Activated naive CD4-positive, alpha-beta T cell treated with anti-CD3 and anti-CD28 coated beads, Interleukin-2, amount 50 U/mL, for 72 hours (primary cell): ENCODE measurements at places on chromosomes 7 and 10.

DNA sequence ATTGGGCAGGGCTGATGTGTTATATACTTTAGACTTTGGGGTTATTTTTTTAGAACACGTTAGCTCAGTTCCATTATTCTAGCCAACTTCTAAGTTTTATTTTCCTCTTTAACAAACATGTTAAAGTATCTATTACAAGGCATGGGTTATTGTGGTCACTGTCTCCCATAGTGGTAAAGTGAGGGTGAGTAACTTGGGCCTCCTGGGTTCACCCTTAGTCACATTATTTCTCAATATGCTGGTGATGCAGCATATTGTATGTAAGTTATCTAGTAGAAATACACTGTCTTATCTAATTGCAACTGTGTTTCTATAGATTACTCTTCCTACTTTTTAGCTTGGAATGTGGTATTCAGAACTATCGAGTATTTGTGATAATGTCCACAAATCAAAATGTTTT lies 65.9 kb downstream of the BBS9 start:
- DNase-seq: no peak

GRCh38 chr10:73379064-73379748 lies 20.5 kb upstream of the CFAP70 start:
- DNase-seq: no peak

DNA sequence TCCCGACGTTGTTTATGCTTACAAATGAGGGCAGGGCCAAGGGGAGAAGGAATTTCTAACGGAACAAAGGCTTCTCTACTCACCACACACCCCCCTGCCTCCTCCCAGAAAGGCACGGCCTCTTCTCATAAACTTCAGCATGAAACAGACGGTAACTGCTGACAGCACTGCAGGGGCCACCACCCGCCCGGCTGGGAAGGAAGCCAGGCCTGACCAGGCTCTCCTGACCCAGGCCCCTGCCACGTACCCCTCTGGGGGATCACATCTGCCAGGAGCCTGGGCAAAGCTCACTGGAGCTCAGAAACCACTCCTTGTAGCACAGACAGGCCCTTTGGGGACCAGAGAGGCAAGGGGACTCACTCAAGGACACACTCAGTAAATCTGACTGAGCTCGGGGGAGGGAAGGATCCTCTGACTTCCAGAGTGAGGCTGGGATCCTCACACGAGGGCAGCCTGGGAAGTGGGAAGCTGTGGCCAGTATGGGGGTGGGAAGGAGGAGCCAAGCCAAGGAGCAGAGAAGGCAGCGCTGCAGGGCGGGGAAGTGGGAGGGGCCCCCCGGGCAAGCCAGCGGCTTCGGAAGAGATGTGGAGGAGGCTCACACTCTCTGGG lies 46.1 kb downstream of the ZCCHC24 start:
- DNase-seq: no peak

GRCh38 chr7:2719007-2719406 lies 31.0 kb downstream of the AMZ1 start:
- no peak for DNase-seq

DNA sequence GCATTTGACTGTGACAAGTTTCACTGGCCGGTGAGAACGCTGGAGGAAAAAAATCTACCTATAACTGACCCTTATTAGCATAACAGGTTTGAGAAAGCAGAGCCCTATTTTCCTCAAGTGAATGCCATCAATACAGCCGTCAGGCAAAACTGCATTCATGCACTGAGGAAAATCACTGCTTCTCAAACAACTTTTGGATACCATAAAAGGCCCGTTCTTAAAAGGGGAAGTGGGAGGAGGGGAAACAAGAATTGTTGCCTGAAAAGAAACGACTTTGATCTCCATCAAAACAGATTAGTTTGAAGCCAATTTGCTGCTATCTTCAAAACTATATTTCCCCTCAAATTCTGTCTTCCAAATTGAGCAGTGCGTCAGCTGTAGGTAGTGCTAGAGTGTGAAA lies 670.6 kb downstream of the PCDH15 start:
- DNase-seq: no peak

- DNase-seq: no peak
Measured at GRCh38 chr10:113475381-113475807, 77.5 kb upstream of the HABP2 start.

DNA sequence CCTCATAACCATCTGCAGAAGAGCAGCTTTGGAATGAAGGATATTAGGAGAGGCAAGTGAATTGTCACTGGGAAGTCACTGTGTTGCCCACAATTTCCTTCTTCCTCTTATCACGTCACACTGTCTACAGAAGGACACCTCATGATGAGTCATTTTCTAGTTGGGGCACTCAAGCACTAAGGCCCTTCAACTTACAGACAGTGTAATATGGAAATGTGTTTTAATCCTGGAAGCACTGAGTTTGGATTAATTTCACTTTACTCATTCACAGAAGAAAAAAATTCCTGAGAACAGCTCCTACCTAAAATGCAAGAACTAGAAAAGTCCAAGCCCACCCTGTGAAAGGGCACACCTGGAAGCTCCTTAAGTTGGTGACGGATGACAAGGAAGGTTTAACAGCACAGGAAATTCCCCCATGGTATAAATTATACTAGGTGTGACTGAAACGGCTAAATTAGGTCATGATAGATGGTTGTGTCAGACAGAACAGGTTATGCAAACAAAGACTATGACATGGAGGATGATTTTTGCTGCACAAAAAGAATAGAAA lies 56.6 kb downstream of the PARD3 start:
- no peak for DNase-seq

GRCh38 chr7:22681312-22681711 lies 45.7 kb upstream of the IL6 start:
- DNase-seq: no peak

GRCh38 chr7:79347351-79347750 lies 106.1 kb downstream of the MAGI2 start:
- no peak for DNase-seq

GRCh38 chr7:42338231-42338915 lies 101.4 kb upstream of the GLI3 start:
- no peak for DNase-seq

GRCh38 chr7:154743206-154743605 lies 259.7 kb downstream of the PAXIP1 start:
- no peak for DNase-seq

DNA sequence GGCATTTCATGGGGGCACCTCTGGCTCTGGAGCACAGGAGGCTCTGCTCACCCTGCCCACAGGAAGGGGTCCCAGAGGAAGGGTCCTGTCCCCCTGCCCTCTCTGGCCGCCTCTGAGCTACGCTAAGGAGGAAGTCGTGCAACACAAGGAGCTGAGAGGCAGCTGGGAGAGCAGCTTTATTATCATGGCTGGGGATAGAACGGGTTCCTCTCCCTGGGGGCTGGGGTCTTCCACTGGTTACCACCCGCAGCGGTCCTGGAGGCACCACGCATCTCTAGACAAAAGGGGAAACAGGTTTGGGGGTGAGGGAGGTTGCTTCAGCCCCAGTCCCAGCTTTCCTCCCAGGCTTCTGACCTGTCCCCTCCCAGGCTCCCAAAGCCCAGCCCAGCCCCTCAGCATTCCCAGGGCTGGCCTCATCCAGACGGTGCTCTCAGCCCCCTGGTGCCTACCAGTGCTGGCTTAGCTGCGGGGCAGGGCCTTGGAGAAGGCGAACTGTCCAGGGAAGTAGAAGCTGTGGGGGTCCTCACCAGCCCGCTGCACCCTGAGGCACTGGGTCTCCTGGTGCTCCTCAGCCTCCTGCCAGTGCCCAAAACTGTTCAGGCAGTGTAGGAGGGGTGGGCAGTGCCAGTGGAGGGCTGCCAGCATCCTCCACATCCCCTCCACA lies 3.1 kb downstream of the RARRES2 start:
- no peak for DNase-seq

DNA sequence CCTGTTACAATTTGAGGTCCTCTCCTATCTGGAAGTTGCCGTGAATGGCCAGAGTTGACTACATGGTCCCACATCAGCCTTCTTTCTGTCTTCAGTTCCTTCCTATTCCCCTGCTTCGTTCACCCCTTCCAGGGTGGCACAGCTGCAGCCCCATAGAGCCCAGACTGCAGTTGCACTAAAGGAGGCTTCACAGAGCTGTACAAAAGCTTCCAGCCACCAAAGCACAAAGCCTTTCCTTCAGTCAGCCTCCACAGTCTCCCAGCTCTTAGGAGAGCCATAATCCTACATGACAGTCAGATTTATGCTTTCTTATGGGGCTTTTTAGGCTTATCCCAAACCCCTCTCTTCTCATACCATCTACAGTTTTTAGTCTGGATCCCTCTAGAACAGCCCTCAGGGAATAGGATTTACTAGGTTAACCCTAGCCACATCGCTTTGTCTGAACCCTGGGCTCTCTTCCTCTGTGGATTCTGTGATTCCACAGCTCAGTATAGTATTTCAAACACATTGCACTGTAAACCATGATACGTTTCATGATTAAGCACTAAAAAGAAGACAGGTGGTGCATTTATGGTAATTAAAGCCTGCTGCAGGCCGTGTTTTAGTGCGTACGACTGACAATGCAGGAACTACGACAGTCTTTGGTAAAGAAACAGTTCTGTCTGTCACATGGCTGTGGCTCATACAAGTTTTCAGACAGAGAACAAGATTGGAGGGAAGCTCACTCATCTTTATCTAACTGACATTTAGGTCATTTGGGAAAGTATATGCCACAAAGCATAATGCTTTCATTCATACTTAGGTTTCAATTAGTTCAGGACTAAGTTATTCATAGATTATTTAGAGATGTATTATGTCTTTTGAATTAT lies 208.3 kb upstream of the KMT2E start:
- DNase-seq: no peak

DNA sequence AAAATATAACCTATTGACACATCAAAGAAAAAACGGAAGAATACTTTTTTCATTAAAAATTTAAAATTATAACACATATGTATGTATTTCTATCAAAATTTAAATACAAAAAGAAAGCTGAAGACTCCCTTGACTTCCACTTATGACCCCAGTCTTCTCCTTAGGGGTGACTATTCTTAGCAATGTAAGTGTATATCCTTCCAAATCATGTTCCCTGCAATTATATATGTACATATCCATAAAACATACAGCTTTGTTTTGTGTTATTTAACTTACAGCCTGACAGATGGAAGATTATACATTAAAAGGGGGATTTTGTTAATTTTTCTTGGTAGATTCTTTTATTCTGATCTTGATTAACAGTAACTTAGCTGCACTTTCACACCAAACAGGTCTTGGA lies 9.1 kb downstream of the GLUD1 start:
- no peak for DNase-seq

- DNase-seq: no peak
Measured at GRCh38 chr7:124630395-124630794, 135.2 kb downstream of the GPR37 start.

DNA sequence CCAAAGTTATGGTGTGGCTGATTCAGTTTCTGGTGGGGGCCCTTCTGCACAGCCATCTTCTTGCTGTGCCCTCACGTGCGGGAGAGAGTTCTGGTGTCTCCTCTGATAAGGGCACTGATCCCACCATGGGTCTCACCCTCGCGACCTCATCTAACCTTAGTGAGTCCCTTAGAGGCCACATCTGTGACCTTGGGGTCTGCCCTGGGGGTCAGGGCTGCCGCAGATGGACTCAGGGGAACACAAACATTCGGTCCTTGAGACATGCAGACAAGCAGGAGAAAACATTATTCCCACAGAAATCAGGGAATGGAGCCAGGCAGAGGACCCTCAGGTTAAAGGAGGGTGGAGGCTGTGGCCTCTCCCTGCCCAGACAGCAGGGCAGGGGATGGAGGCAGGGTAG lies 177.9 kb downstream of the DNAJB6 start:
- no peak for DNase-seq

- no peak for DNase-seq
Measured at GRCh38 chr7:26425655-26426054, 134.0 kb downstream of the SNX10 start.

GRCh38 chr7:128903621-128904361 lies 6.7 kb downstream of the KCP start:
- DNase-seq: no peak

DNA sequence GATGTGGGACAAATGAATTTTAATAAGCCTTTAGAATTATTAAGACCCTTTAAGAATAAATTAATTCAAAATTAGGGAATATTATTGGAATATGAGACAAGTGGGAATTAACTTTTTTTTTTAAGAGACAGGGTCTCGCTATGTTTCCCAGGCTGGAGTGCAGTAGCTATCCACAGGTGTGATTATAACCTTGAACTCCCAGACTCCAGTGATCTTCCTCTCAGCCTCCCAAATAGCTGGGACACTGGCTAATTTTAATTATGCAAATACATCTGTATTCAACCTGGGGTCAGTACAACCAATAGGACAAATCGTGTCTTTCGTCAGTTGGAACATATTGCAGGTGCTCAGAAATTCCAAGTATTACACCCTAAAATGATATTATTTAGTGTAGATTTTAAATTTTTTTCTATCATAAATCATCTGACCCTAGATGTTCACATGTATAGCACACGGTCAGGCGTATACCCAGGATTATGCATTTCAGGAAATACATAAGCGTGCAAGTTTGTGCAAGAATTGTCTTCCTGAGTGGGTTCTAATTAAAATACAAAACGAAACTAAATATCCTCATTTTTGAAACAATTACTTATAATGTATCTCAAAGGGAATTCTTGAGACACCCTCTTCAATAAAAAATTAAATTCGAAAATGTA lies 1.2 kb downstream of the NT5C3A start:
- no peak for DNase-seq

- DNase-seq: no peak
Measured at GRCh38 chr10:32437334-32437733, 8.6 kb upstream of the CCDC7 start.

DNA sequence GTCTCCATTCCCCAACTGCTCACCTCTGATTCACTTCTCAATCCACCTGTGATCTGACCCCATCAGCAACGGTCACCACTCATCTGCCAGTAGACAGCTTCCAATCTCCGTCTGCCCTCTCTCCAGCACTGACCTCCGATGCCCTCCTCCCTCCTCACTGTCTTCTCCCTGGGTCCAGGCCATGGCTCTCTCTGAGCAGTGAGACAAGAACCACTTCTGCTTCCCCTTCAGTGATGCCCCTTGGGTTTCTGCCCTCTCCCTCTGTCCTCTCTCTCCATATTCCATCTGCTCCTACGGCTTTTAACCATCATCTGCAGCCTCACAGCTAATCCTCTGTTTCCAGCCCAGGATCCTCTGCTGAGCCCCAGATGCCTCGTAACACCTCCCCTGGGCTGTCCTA lies 55.5 kb upstream of the OPALIN start:
- no peak for DNase-seq
